ENCODE measurements at places on chromosomes 6 and 20. TPM values are rescaled to one million over a fixed set of nuclear protein-coding genes. Genes with fewer than 3 reads are reported as not detected.

Gene CHRNA4
- not detected for polyA plus RNA-seq

Gene CCM2L
- polyA plus RNA-seq: 0.88 TPM

Gene PSMA7
- polyA plus RNA-seq: 259 TPM

Gene TAGAP
- 2.5 TPM for polyA plus RNA-seq

Gene SAMD5
- 0.50 TPM for polyA plus RNA-seq

Gene EYA4
- polyA plus RNA-seq: not detected

Gene DEFB132
- polyA plus RNA-seq: not detected

Gene UST
- 12.7 TPM for polyA plus RNA-seq

Gene PDYN
- not detected for polyA plus RNA-seq

All from aorta (tissue), 5 donors.